ENCODE measurements at places on chromosomes 12 and 14. TPM values are rescaled to one million over a fixed set of nuclear protein-coding genes. Genes with fewer than 3 reads are reported as not detected.

TOMM20L gene
- total RNA-seq: not detected

OLR1 gene
- not detected for total RNA-seq

APEX1 gene
- total RNA-seq: 174 TPM

OTUB2 gene
- total RNA-seq: 2.6 TPM

DIABLO gene
- 60.7 TPM for total RNA-seq

FSCB gene
- total RNA-seq: not detected

ING4 gene
- total RNA-seq: 25.4 TPM

AMDHD1 gene
- not detected for total RNA-seq

GALNT16 gene
- total RNA-seq: 0.34 TPM

SLC41A2 gene
- total RNA-seq: 16.6 TPM

PCED1B gene
- not detected for total RNA-seq

COQ10A gene
- total RNA-seq: 7.4 TPM

OR4K17 gene
- total RNA-seq: not detected

Data from mammary microvascular endothelial cell (primary cell).